ENCODE measurements at places on chromosomes 13 and 19. TPM values are rescaled to one million over a fixed set of nuclear protein-coding genes. Genes with fewer than 3 reads are reported as not detected.

ZNF492 gene
- not detected for total RNA-seq

URAD gene
- not detected for total RNA-seq

DNA sequence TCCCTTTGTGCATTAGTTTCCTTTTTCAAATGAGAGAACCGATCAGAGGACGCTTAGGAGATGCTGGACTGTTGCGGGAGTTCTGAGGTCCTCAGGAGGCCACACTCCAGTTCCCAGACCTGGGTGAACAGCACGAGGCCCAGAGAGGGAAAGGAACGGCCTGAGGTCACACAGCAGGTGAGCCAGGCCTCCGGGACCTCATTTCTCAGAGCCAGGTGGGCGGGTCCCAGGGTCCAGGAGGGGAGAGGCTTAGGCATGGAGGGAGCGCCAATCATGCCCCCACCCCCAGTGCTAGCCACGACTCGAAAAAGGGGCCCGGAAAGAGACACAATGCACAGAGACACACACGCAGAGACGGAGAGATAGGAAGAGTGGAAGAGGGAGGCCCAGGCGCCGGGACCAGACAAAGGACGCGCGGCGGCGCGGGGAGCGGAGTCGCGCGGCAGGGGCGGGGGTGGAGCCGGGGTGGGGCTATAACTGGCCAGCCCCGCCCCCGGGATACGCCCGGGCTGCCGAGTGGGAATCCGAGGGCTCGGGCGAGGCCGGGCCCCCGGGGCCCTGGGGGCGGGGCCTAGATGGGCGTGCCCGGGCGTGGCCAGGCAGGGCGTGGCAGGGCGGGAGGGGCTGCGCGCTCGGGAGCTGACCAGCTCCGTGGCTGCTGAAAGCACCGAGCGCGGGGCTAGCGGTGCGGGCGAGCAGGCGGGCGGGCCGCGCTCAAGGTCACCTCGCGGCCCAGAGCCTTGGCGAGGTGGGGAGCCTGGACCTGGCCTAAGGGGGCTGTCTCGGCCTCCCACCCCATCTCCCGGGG is 1.6 kb downstream of the ELAVL3 start:
- H3K36me3 ChIP-seq, result no peaks in the 10 kb centered on the region
- DNase-seq, result no peak
- H3K4me1 ChIP-seq, result peaks cover 4% of the 10 kb centered on the region
- peaks cover 55% of the 10 kb centered on the region for H3K27me3 ChIP-seq
- no peak overlapping the region for H3K27ac ChIP-seq

DNA sequence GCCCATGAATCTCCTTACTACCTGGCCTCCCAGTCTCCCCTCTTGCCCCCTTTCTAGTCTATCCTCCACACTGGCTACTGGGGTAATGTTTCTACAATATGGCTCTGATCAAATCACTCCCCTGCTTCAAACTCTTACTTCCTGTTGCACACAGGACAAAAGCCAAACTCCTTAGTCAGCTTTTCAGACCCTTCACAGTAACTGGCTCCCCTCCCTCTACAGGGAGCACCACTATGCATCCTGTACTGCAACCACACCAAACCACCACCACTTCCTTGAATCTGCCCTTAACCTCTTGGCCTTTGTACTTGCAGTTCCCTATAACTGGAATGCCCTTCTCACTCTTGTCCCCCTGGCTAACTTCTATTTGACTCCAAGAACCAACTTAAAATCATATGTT is 32.2 kb downstream of the DEDD2 start:
- no peak overlapping the region for H3K4me3 ChIP-seq
- peaks cover 9% of the 10 kb centered on the region for H3K4me1 ChIP-seq
- no peak overlapping the region for H3K27ac ChIP-seq
- no peak for DNase-seq
- peaks cover 62% of the 10 kb centered on the region for H3K27me3 ChIP-seq
- no peaks in the 10 kb centered on the region for H3K36me3 ChIP-seq

DNA sequence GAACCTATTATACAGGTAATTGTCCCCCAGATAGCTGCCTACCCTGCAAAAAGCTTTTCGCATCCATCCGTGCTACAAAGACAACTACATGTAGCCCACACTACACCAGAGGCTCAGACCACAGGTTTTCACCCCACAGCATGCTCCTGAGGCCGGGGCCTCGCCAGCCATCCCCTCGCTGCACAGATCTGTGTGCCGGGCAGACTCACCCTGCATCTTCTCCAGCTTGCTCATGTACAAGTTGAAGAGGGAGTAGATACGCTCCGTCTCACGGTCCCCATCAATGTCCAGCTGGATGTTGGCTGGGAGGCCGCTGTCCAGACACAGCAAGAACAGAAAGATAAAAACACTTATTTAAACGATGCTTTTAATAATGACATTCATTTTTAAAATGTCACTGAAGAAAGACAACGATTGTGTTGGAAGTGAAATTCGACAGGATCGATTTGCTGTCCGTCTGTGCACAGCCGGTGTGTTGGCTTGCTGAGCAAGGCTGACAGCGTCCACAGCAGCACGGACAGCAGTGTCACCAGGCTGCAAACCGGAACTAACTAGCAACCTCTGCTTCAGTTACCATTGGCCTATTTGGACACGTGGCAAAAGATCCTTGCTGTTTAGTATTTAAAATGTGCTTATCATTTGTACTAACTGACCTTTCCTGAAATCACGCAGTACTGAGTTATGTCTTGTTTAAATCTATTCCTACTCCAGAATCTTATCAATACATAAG is 18.6 kb upstream of the C13orf46 start:
- H3K4me3 ChIP-seq, result no peak overlapping the region
- peaks cover 8% of the 10 kb centered on the region for H3K36me3 ChIP-seq
- no peaks in the 10 kb centered on the region for H3K27me3 ChIP-seq
- H3K4me1 ChIP-seq, result no peaks in the 10 kb centered on the region
- no peak overlapping the region for H3K27ac ChIP-seq
- no peak for DNase-seq

DNA sequence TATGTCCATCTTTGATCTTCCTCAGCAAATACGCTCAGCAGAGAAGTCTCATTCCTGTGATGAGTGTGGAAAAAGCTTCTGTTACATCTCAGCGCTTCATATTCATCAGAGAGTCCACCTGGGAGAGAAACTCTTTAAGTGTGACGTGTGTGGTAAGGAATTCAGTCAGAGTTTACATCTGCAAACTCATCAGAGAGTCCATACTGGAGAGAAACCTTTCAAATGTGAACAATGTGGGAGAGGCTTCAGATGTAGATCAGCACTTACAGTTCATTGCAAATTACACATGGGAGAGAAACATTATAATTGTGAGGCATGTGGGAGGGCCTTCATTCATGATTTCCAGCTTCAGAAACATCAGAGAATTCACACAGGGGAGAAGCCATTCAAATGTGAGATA is 5.7 kb upstream of the ZNF284 start:
- H3K4me1 ChIP-seq, result peaks cover 1% of the 10 kb centered on the region
- H3K36me3 ChIP-seq, result peaks cover 67% of the 10 kb centered on the region
- H3K4me3 ChIP-seq, result no peak overlapping the region
- no peak overlapping the region for H3K27ac ChIP-seq
- H3K27me3 ChIP-seq, result no peaks in the 10 kb centered on the region

DNA sequence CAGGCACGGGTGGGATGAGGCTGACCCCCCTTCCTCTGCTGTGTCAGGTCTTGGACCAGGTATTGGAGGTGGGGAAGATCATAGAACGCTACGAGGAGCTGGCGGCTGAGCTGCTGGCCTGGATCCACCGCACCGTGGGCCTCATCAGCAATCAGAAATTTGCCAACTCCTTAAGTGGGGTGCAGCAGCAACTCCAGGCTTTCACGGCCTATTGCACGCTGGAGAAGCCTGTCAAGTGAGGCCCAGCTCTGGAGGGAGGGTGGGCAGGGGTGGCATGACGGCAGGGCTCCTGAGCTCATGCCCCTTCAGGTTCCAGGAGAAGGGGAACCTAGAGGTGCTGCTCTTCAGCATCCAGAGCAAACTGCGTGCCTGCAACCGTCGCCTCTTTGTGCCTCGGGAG is 35.3 kb downstream of the SPTBN4 start:
- DNase-seq, result no peak
- peaks cover 6% of the 10 kb centered on the region for H3K4me1 ChIP-seq
- H3K27me3 ChIP-seq, result peaks cover 34% of the 10 kb centered on the region
- no peaks in the 10 kb centered on the region for H3K36me3 ChIP-seq
- no peak overlapping the region for H3K27ac ChIP-seq

GRCh38 chr19:2050991-2051772 is at the start of gene MKNK2:
Gene MKNK2 (minus strand): TSS chr19:2051244. CDS start chr19:2050851, 393 bp downstream.
- peak within 1 kb of the TSS; percentile 74 for H3K27ac ChIP-seq
- no peaks in the 10 kb centered on the region for H3K27me3 ChIP-seq
- peak; percentile 99 for DNase-seq
- peak within 1 kb of the TSS; percentile 90 for H3K4me3 ChIP-seq
- no peaks in the 10 kb centered on the region for H3K36me3 ChIP-seq
- peaks cover 5% of the 10 kb centered on the region for H3K4me1 ChIP-seq

DNA sequence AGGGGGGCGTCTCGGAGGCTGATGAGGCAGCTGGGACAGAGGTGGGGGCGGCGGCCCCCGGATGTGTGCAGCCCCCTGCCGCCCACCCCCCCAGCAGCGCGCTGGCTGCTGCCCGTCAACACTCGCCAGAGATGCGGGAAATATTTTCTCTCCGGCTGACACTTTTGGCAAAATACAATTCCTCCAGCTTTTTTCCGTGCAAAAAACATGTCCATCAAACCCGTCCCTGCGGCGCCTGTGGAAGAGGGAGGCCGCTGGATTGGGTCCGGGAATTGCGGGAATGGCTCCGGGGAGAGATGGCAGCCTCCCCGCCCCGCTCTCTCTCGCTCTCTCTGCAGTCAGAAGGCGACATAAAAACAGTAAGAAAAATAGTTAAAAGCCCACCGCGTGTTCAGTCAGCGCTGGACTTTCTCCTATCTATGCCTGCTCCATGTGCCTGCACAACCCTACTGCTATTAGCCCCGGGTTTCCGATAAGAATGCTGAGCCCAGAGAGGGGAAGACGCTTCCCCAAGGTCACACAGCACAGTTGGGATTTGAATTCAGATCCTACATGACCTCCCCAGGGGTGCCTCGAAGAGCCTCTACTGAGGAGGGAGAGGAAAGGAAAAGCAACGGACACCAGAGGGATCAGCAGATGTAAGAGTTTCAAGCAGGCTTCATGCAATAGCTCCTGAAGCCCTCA is 23.2 kb downstream of the ZNRF4 start:
- H3K27ac ChIP-seq, result no peak overlapping the region
- no peak for DNase-seq
- H3K36me3 ChIP-seq, result no peaks in the 10 kb centered on the region
- H3K27me3 ChIP-seq, result peaks cover 24% of the 10 kb centered on the region

DNA sequence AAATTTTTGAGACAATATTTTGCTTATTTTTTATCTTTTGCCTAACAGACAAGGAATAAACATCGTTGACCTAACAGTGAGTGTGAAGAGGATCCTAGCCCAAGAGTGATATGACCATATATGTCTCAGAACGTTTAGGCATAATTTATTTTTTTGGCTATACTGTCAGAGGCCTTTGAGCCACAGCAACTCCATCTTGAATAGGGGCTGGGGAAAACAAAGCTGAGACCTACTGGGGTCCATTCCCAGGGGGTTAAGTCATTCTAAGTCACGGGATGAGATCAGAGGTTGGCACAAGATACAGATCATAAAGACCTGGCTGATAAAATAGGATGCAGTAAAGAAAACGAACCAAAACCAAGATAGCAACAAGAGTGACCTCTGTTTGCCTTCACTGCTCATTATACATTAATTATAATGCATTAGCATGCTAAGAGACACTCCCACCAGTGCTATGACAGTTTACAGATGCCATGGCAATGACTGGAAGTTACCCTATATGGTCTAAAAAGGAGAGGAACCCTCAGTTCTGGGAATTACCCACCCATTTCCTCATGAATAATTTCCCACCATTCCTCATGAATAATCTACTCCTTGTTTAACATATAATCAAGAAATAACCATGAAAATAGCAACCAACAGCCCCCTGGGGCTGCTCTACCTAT is 510.9 kb upstream of the PCDH9 start:
- H3K27me3 ChIP-seq, result no peaks in the 10 kb centered on the region
- H3K4me1 ChIP-seq, result peaks cover 7% of the 10 kb centered on the region
- no peak for DNase-seq
- no peak overlapping the region for H3K27ac ChIP-seq
- H3K36me3 ChIP-seq, result no peaks in the 10 kb centered on the region

DNA sequence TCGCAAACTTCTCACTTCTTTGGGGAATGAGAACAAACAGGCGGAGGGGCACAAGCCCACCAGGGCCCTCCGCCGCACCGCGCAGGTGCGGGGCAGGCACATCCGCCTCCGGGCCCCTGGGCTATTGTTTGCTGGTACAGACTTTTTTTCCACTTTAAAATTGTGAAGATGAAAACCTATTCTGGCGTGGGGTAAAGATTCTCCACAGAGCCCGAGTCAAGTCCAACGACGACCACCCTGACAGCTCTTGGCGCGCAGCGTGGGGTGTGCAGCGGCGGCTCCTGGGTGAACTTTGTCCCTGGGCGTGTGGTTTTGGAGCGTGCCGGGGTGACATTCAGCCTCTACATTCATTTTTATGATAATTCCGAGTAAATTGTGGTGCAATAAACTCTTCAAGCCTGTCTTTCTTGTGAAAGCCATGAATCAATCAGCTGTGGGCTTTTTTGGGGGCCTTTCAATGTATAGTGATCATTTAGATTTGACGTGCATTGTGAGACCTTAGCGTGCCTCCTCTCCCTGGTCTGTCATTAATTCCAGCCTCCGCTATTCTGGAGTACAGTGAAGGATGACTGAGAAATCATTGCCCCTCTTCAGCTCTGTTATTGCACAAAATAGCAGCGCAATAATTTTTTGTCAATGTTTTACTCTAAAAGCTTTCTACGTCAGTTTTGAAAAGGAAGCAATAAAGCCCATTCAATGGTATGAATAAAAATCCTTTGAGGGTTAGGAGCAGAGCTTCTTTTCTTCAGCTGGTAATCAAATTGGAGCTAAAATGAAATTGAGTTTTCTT is 90.0 kb downstream of the TEX29 start:
- H3K4me3 ChIP-seq, result no peak overlapping the region
- H3K27ac ChIP-seq, result no peak overlapping the region
- H3K4me1 ChIP-seq, result peaks cover 17% of the 10 kb centered on the region

DNA sequence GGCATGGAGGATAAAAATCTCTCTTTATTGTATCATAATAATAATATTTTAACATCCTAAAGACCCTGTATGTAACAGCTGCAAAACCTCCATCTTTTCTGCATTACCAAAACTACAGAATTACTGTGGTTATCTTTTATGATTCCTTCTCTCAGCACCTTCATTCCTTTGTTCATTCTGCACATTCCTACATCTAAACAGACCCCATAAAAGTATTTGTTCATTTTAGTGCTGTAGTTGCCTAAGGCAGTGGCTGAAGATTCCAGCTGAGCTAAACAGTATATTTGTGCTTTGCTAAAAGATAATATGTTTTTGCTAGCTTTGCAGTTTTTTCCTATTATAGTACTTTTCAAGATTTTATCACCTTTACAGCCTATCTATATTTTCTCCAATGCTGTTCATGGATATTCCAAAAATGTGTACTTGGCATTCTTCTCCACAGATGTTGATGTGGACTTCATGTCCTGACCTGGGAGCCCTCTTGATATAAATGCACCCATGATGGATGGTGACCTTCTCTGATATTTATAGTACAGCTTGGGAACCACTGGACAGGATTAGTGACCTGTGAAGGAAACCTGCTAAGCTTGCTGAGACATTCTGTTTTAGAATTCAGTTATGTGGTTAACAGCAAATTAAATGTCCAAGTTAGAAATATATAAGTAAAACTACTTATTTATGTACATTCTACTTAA is 2832.9 kb upstream of the PCDH20 start:
- H3K27ac ChIP-seq, result no peak overlapping the region
- DNase-seq, result no peak
- H3K36me3 ChIP-seq, result no peaks in the 10 kb centered on the region
- no peak overlapping the region for H3K4me3 ChIP-seq
